Prostate gland (tissue), 2 donors: ENCODE measurements at places on chromosomes 1 and 21. TPM values are rescaled to one million over a fixed set of nuclear protein-coding genes. Genes with fewer than 3 reads are reported as not detected.

- H3K4me1 ChIP-seq, result peaks cover 7% of the 10 kb centered on the region
- no peak overlapping the region for H3K27ac ChIP-seq
- peak overlapping the region; percentile 32 for H3K4me3 ChIP-seq
- no peak for DNase-seq
- H3K36me3 ChIP-seq, result no peaks in the 10 kb centered on the region
- H3K27me3 ChIP-seq, result peaks cover 54% of the 10 kb centered on the region
These were observed 10.9 kb downstream of the NR5A2 start for GRCh38 chr1:200038325-200038980.

- no peaks in the 10 kb centered on the region for H3K36me3 ChIP-seq
- DNase-seq, result no peak
These were observed 89.7 kb downstream of the ATP5PO start for GRCh38 chr21:33825915-33826314.

DNA sequence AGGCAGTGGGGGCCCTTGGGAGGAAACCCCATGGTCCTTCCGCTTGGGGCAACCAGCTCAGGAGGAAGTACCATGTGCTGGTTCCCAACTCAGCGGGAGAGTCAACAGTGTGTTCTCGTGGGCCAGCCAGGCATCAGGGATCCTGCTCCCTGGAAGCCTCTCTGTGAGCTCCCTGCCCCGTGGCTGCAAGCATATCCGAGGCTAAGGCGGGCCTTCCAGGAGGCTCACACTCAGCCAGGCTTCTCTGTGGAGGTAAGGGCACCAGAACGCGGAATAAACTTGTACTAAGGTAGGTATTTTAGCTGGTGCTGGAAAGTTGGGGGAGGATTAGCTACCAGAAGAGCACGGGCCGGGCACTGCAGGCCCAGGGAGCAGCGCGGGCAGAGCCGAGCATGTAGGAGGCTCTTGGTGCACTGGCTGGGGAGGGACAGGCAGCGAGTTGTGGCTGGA, 74.7 kb upstream of the POU3F1 start:
- H3K36me3 ChIP-seq, result no peaks in the 10 kb centered on the region
- H3K27me3 ChIP-seq, result peaks cover 3% of the 10 kb centered on the region
- DNase-seq, result no peak
- H3K27ac ChIP-seq, result no peak overlapping the region
- no peaks in the 10 kb centered on the region for H3K4me1 ChIP-seq

- DNase-seq, result no peak
- H3K27ac ChIP-seq, result no peak overlapping the region
- H3K4me1 ChIP-seq, result peaks cover 5% of the 10 kb centered on the region
- no peaks in the 10 kb centered on the region for H3K36me3 ChIP-seq
- H3K27me3 ChIP-seq, result no peaks in the 10 kb centered on the region
These were observed 4.8 kb downstream of the MGST3 start for GRCh38 chr1:165635823-165636222.

DNA sequence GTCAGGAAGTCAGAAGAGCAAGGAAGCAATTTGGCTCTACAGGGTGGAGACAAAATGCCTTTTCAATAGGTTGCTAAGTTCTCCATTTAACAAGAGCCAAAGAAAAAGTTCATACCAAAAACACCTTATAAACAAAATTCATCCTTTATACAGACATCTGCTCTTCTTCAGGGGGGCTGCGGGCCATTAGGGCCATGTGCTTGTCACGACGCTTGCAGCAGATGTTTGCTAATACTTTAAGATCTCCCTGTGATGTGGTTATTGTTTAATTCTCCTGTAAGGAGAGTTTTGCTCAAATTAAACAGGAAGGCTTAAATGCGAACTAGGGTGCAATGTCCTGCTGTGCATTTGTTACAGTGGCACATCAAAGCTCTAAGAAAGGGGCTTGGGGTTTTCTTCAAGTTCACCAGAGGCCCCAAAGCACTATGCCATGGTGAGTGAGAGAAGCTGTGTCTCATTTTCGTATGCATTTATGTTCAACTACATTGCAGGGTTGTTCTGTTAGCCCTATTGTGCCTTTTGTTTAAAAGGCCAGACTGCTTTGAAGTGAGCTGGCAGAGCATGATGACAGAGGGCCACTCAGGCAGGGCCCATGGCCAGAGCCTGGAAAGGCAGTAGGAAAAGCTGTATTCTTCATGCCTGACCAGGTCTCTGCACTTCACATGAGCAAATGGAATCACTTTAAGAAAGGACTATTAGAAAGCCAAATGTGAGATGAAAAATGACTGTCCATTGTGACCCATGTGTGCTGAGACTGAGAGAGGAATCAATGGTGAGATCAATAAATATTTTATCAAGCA, 24.8 kb upstream of the NTPCR start:
- DNase-seq, result no peak
- no peak overlapping the region for H3K4me3 ChIP-seq
- no peaks in the 10 kb centered on the region for H3K27me3 ChIP-seq
- no peaks in the 10 kb centered on the region for H3K4me1 ChIP-seq
- H3K36me3 ChIP-seq, result no peaks in the 10 kb centered on the region

DNA sequence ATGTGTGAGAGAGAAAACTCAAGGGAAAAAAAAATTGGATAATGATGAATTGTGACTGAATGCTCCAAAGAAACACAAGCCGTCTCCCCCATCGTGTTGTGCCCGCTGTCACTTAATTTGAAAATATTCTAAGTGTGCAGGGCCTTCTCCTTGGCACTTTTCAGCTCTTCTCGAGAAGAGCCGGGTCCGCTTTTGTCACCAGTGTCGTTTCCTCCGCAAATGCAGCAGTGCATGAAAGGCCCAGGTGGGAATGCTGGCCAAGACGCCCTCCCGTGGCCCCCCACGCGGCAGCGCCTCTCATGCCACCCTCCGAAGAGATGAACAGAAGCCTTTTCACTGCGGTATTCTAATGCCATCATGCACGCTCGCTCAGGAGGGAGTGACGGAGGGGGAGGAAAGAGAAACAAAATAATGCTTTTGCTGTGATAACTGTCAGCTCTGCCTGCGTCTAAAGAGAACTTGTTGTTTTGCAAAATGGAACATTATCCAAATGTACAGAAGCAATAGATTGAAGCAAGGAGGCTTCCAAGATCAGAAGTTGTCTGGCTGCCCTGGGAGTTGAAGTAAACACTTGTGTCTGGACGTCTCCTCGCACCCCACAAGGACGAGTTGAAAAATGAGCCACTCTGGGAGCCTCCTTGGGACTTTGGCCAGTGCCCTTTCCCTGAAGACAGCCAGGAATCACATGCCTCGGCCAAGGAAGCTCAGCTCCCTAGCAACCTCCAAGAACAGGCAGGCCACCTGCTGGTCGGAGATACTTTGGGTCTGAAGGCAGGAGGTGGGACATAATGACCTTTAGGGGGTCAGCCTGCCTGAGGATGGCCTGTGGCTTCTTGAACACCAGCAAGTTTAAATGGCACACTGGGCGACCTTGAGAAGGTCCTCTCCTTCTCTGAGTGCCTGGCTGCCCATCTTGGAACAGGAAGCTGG, 166.1 kb upstream of the ZC3H12A start:
- no peaks in the 10 kb centered on the region for H3K36me3 ChIP-seq
- no peak for DNase-seq
- H3K27ac ChIP-seq, result no peak overlapping the region
- H3K4me3 ChIP-seq, result no peak overlapping the region

- DNase-seq, result no peak
- H3K27ac ChIP-seq, result no peak overlapping the region
- H3K27me3 ChIP-seq, result no peaks in the 10 kb centered on the region
- H3K36me3 ChIP-seq, result no peaks in the 10 kb centered on the region
- no peak overlapping the region for H3K4me3 ChIP-seq
These were observed 72.4 kb upstream of the POU3F1 start for GRCh38 chr1:38118976-38119375.

DNA sequence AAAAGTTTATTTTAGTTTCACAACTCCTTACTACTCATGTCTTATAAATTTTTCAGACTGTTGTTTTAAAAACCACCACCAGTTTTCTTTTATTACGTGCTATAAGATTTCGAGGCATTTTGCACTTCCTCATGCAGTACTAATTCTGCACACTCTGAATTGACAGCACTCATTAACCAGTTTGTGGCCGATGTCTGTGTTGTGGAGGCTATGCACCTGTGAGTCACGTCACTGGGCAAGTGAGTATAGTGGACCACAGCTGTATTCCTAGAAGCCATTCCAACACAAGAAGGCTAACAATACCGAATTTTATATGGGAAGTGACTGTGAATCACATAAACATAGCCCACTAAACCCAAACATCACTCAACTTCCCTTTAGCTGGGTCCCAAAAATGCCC, 21.0 kb upstream of the SPATA6 start:
- H3K4me1 ChIP-seq, result no peaks in the 10 kb centered on the region
- no peak overlapping the region for H3K4me3 ChIP-seq
- H3K27ac ChIP-seq, result no peak overlapping the region
- no peak for DNase-seq
- no peaks in the 10 kb centered on the region for H3K36me3 ChIP-seq

DNA sequence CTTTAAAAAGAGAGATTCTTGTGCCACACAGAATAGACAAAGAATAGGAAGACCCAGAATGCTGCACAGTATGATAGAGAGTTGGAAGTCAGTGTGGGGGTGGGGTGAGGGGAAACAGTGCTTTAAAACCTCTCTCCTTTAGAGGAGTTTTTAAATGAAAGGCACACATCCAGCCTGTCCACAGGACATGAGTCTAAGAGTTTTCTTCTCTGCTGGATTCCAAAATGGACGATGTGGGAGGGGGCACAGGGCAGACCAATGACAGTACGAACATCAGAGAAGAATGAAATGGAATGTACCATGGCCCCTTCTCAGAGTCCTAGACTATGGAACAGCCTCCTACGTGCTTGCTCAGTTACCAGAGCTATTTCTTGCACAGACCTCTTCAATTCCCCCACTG, 458.2 kb upstream of the DAB1 start:
- no peaks in the 10 kb centered on the region for H3K4me1 ChIP-seq
- H3K27ac ChIP-seq, result no peak overlapping the region
- DNase-seq, result no peak
- no peak overlapping the region for H3K4me3 ChIP-seq

Gene ADGRB2
- 10.2 TPM for total RNA-seq

Gene OR2T33
- total RNA-seq, result not detected

Gene KCNA2
- 6.2 TPM for total RNA-seq

Gene S100A14
- total RNA-seq, result 25.0 TPM

Gene MPZ
- 2.2 TPM for total RNA-seq

Gene PGLYRP3
- total RNA-seq, result not detected
